ENCODE measurements at places on chromosomes 1 and 21.

GRCh38 chr1:108646648-108647269 is 14.1 kb downstream of the HENMT1 start:
- DNase-seq = peak; percentile 73

- DNase-seq = no peak
These were observed 10.3 kb upstream of the NBPF11 start for GRCh38 chr1:148162363-148162762.

DNA sequence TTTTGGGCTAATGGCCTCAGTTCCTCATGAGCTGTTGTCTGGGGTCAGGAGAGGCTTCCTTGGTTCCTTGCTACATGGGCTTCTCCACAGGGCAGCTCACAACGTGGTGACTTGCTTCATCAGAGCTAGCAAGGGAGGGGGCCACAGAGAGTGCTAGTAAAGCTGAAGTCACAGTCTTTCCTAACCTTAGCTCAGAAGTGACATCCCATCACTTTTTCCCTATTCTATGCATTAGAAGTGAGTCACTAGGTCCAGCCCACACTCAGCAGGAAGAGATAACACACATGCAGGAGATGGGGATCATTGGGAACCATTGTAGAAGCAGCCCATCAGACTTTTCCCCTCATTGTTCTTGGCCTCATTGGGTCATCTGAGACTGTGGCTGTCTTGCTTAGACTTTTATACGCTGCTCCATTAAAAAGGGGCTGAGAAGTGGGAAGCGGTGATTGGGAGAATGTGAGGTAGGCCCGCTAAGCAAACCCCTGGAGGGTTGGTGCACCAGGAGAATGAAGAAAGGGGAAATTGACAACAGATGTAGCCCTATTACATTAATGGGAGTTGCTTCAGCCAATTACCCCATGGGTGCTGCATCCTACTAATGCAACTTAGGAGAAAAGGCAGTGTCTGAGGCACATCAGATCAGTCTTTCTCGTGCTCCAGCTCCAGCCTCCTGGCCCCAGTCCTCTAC is 22.1 kb upstream of the IGSF21 start:
- DNase-seq = no peak

DNA sequence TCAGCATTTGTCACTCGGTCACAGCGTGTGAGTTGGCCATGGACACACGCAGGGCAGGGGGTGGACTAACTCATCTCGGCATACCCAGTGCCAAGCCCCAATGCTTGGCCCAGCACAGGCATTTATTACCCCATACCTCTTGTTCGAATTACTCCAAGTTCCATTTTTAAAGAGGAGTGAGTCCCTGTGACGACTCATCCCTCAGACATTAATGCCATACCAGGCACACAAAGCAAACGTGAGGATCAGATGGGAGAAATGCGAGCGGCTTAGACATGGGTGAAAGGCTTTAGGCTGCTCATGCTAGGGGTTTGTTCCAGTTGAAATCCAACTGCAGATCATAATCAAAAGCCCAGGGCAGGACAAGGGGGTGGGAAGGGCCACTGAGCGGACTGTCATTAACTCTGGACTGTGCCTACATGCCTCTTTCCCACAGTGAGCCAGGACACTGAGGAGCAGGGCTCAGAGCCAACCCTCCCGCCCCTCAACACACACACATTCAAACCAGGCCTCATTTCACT is 118.5 kb upstream of the NGF start:
- no peak for DNase-seq

DNA sequence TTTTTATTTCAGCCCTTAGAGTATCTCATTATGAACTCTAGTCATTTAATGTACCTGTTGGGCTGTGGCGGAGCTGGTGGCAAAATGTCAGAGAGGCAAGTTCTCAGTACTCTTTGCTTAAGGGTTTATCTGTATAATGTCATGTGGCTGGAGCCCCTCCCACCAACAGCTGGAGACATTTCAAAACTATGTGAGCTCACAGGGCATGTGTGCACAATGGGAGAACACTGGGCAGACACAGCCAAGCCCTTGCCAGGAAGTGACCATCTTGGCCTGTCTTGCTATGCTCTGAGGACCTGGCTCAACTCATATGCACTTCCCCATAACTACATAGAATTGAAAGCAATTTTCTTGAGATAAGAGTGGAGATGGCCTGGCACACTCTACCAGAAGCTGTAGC is 296.4 kb downstream of the PTPRU start:
- no peak for DNase-seq

GRCh38 chr21:36210779-36211659 is 54.4 kb downstream of the DOP1B start:
- DNase-seq = no peak

DNA sequence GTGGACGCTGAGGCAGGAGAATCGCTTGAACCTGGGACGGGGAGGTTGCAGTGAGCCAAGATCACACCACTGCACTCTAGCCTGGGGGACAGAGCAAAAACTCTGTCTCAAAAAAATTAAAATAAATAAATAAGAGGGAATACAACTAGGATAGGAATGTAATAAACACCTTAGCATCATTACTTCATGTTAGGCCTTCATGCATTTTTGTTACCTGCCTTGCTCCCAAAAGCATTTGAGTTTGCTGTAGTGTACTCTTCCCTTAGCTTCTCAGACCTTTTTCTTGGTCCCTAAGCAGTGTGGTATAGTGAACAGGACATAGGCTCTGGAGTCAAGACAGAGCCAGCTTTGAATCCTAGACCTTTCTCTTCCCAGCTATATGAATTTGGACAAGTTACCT is 2.8 kb upstream of the OSCP1 start:
- no peak for DNase-seq

GRCh38 chr21:42010507-42011495 is 641 bp upstream of the ZBTB21 start:
- DNase-seq = peak; percentile 34

DNA sequence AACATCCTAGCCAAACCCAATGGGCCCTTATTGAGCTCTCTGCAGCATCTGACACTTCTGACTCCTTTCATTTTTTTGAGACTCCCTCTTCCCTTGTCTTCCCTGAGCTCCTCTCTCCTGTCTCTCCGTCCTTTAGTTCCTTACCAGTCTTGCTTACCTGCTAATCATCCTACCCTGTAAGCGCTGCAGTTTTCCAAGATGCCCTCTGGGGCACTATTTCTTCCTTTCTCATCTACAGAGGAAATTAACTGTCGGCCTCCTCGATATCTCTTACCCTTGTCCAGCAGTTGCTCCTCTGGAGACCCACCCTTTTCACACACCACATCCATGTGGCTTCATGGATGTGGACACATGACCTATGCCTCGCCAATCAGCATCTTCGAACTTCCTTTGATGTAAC is 6.8 kb downstream of the GPR161 start:
- DNase-seq = no peak

DNA sequence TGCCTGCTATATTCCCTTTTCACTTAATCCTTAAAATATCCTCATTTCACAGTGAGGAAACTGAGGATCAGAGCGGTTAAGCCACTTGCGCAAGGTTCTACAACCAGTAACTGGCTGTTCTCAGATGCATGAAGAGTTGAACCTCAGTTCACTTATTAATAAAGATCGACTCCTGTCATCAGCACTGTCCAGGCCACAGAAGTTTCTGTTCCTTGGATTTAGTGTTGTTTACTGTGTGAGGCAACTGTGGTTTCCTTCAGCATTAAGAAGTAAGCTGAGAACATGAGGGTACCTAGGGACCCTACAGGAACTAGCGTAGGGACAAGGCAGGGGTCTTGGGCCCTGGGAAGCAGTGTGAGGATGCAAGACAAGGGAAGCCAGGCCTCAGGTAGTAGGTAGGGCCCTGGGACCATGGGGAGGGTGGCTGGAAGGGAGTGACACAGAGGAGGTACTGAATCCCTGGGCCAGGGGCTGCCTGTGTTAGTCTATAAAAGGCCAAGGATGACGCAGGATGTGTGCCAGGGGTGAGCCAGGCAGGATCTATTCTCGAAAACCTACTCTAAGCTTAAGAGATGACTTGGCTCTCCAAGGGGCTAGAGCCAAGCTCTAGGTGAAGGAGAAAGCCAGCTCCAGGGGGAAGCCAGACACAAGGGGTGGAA is 181.2 kb upstream of the CSF3R start:
- no peak for DNase-seq
